ENCODE measurements at places on chromosomes 2 and 18.

DNA sequence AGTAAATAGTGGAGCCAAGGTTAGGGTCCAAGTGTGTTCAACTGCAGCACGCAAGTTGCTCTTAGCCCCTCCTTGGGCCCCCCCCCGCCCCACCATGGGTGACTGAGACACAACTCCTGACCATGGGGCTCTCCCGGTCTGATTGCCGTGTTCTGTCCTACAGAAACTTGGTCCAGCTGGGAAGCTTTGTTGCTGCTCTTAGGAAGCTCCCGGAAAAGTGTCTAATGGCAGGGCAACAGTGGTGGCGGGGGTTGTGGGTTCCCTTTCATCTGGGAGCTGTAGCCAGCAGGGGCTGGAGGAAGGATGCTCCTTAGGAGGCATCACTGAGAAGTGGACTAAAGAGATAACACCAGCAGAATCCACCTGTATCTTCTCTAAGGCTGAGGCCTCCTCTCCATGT is 111.1 kb downstream of the CYP26B1 start:
- no peak for DNase-seq

DNA sequence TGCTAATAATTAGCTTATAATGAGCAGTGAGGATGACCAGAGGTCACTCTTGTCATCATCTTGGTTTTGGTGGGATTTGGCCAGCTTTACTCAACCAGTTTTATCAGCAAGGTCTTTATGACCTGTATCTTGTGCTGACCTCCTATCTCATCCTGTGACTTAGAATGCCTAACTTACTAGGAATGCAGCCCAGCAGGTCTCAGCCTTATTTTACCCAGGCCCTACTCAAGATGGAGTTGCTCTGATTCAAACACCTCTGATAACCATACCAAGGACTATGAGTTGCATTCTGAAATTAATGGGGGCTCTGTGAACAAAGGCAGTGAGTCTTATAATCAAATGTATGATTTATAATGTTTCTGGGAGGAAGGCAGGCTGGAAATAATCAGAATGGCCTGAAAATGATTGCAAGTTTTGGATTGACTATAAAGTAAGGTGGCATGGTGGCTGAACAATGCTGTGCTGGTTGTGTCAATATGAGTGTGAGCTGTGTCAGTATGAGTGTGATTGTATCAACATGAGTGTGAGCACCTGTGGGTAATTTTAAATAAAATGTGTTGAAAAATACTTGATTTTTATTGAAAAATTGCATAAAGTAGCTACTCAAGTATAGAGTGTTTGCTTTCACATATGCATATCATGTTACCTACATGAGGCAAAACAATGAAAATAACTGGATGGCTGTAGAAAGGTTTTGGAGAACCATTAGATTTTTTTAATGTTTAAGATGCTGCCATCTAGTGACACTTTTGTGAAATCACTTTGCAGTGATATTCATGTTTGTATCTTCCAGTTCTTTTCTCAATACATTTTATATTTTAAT is 103.0 kb downstream of the KYNU start:
- no peak for DNase-seq

- peak; percentile 92 for DNase-seq
Observed at GRCh38 chr18:10525697-10526560, at the start of gene NAPG. TSS of gene NAPG (plus strand) at chr18:10526027. CDS start at chr18:10526103, 76 bp downstream.

DNA sequence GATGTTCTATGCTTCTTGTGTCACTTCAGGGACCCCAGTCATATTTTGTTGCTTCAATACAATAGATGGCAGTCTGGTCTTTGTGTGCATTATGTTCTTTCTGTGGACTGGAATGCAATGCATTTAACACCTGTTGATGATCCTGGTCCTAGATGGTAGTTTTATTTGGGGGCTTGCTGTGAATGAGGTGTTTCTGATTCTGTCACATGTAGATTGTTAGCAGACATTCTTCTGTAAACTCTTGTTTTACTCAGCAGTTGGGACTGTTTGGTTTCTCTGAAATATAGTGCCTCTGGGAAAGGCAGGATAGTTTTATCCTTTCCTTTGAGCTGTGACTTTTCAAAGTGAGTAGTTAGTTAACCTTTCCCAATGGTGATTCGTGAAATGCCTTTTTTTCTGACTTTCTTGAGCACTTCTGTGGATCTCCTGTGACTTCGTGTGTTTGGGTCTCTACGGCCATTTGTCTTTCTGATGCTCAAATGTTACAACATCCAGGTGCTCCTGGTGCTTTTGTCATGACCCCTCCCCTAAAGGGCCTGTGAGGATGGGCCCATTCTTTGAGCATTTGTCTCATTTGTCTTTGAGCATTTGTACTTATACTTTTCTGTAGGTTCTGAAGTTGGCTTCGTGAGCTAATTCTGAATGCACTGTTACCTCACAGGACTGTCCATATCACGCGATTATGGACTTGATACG is 20.8 kb downstream of the ADNP2 start:
- no peak for DNase-seq

DNA sequence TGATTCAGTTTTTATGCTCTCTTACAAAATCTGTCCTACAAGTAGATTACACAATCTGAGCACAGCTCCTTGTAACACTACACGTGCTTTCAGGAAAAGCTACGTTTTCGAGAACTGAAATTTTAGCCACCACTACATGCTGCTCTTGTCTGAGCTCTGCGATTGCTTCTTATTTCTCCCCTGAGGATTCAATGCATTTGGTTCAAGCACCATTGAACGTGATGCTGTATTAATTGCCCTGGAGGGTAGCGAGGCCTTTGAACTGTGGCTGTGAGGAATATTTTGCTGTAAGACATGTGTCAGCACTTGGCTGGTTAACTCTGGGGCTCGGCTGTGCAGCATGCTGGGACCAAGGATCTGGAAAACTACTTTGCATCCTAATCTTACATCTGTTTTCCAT is 405.8 kb downstream of the EPHA4 start:
- no peak for DNase-seq

DNA sequence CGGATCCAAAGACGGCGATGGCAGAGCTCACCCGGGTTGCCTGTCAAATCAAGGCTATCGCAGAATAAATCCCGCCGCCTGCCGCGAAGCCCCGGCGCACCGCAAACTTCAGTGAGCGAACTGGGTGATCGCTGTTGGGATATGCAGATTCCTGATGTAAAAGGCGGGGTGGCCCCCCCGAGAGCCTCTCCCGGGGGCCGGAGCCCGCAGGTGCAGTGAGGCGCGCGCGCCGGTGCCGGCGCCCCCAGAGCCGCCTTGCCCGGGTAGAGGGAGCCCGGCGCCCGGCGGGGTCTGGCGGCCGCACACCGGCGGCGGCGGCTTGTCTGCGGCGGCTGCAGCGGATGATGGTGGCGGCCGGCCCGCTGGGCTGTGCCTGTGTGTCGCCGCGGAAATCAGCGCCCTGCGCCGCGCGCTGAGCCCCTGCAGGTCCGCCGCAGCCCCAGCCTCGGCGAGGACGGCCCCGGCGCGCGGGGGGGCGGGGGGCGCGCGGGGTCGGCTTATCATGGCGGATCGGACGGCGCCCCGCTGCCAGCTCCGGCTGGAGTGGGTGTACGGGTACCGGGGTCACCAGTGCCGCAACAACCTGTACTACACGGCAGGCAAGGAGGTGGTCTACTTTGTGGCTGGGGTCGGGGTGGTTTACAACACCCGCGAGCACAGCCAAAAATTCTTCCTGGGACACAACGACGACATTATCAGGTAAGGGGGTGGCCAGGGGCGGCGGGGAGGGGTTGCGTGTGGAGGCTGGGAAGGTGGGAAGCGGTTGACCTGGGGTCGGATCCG is 1.3 kb downstream of the EML6 start:
- peak; percentile 7 for DNase-seq

DNA sequence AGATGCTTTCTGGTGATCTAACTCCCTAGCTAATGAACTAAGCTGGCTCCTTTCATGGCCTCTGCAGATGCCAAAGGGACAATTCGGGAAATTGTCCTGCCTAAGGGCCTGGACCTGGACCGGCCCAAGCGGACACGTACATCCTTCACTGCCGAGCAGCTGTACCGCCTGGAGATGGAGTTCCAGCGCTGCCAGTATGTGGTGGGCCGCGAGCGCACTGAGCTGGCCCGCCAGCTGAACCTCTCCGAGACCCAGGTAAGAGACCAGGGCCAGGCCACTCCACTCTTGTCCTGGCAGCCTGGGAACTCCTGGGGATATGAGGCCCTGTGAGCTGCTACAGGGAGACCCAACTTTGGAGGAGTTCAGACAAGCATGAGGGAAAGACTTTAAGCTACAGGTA is 14.7 kb upstream of the ATP6V1B1 start:
- DNase-seq = no peak

DNA sequence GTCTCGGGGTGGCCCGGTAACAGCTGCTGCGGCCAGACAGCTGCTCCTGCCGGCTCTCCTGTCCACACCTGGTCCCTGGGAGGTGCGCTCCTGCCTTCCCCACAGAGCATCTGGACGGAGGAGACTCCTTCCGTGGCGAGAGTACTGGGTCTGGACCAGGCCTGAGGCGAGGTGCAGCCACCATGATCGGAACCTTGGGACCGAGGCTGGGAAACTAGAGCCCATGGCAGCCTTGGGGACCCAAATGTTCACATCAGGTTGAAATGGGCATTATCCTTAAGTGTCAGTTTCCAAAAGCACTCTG is 628 bp downstream of the GIGYF2 start:
- no peak for DNase-seq

DNA sequence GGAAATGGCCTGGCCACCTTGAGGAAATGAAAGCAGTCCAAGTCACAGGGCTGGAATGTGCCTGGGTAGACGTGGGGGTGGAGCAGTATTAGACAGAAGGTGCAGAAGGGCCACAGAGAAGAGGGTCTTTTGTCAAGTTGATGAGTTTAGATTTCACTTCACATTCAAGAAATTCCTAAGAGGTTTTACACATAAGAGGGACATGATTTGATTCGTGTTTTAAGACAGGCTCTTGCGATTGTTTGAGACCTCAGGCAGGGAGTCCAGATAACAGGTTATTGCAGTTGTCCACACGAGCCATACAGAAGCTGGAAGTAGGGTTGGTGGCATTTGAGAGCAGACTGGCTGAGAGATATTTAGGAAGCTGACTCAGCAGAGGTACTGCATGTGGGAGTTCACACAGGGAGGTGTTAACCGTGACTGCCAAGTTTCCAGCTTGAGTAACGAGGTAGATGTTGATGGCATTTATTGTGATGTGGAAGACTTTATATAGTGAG is 64.6 kb downstream of the NEB start:
- no peak for DNase-seq

DNA sequence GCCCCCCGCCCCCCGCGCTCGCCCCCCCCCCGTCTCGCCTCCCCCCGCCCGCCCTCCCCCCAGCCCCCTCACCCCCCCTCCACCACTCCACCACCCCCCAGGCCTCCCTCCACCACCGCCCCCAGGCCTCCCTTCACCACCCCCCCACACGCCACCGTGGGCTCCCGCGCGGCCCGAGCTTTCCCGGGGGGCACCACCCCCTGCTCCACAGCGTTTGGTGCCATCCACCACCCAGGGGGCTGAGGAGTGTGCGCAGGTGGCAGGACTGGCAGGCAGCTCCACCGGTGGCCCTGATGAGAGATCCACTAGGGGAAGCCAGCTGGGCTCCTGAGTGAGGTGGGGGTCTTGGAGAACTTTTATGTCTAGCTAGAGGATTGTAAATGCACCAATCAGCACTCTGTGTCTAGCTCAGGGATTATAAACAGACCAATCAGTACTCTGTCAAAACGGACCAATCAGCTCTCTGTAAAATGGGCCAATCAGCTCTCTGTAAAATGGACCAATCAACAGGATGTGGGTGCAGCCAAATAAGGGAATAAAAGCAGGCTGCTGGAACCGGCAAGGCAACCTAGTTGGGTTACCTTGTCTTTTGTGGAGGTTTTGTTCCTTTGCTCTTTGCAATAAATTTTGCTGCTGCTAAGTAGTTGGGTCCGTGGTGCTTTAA is 43.0 kb upstream of the ITSN2 start:
- no peak for DNase-seq

GRCh38 chr2:23208339-23208738 is 176.6 kb upstream of the KLHL29 start:
- DNase-seq = no peak

DNA sequence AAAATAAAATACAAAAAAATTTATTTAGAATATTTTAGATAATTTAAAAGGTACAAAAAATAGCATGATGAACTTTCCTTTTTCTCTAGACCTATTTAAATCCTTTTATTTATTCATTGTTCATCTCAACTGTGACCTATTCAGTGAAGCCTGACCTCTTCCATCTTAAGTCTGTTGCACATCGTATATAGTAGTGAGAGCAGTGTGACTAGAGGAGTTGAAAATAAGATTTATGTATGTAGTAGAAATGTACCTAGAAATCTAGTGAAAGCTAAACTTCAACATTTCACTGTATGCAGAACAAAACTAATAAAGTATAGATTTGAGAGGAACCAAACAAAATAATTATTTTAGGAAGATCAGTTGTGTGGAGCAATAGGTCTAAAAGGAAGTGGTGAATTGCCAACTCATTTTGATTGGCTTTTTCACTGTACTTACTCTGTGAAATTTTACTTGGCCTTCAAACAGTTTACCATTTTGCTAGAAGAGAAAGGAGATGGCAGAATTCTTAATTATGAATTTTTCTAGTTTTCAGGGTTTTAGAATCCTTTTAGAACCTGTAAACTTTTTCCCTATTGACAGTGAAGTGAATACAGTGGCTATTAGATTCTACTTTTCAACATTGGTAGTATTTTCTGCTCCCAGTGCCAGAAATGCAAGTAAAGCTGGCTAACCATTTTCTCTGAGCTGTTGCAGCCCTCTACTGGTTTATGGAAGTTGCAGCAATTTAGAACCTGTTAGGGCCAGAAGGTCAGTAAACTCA is 11.0 kb downstream of the ANKRD12 start:
- DNase-seq = no peak

GRCh38 chr2:231383416-231384108 is 11.9 kb upstream of the B3GNT7 start:
- no peak for DNase-seq

DNA sequence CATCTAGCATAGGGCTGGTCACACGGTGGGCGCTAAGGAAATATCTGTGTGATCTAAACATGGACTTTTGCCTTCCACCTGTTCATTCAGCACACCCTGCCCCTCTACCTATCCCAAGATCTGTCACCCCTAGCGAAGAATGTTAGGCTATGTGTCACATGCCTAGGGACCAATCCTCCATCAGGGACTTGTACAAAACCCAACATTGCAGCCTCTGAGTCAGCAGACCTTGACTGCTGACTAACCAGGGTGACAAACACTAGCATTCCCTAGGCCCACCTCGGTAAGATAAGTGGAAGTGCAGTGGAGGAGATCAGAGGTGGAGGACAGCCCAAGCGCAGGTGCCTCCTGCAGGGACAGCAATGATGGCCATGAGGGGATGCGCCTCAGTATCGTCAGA is 99.2 kb downstream of the SOX11 start:
- no peak for DNase-seq

DNA sequence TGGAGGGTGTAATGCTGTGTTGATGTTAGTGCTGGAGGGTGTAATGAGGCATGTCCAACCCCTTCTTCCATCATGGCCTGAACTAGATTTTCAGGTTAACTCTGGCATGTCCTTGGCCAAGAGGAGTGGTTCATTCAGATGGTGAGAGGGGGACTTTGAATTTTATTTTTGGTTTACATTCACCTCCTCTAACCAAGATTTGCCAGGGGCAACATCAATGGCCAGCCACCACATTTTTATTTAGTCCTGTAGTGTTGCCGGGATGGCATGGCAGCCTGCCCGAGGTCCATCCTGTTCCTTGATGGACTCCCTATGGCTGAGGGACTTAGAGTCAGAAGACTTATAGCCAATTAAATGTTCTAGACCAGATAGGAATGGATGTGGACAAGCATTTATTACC is 484.6 kb upstream of the HS6ST1 start:
- no peak for DNase-seq

GRCh38 chr2:9741110-9741509 is 102.2 kb upstream of the TAF1B start:
- DNase-seq = no peak

- no peak for DNase-seq
Observed at GRCh38 chr2:10935953-10936942, 24.5 kb downstream of the KCNF1 start.
